Esophagus squamous epithelium (tissue), 5 donors: ENCODE measurements at places on chromosomes 4 and X. TPM values are rescaled to one million over a fixed set of nuclear protein-coding genes. Genes with fewer than 3 reads are reported as not detected.

PTCHD1 gene
- total RNA-seq = 0.29 TPM

ADGRG4 gene
- total RNA-seq = 0.19 TPM

SMIM9 gene
- not detected for total RNA-seq

CXCL1 gene
- 16.7 TPM for total RNA-seq

DNA sequence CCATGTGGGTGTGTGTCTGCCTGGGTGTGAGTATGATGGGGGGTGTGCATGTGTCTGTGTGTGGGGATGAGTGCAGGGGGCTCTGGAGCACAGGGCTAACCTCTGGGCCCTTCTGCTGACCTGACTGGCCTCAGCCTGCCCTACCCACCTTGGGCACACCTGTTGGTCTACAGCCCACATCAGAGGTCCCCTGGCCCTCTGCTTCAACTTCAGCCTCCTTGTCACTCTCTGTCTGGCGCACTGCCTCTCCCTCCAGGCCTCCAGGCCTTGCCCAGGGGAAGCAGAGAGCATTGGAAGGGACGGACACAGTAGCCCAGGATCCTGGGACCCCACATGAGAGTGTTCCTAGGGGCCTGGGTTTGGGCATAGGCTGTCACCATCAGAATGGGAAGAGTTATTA, 115.4 kb downstream of the EFNB1 start:
- DNase-seq = no peak
- no peaks in the 10 kb centered on the region for H3K36me3 ChIP-seq
- H3K4me3 ChIP-seq = no peak overlapping the region
- H3K4me1 ChIP-seq = no peaks in the 10 kb centered on the region

GRCh38 chr4:73662709-73663546, 42.7 kb upstream of the RASSF6 start:
- no peak overlapping the region for H3K4me3 ChIP-seq
- no peak for DNase-seq
- no peaks in the 10 kb centered on the region for H3K27me3 ChIP-seq

- no peaks in the 10 kb centered on the region for H3K36me3 ChIP-seq
- H3K27ac ChIP-seq = peak within 1 kb of the TSS; percentile 97
- H3K4me3 ChIP-seq = peak within 1 kb of the TSS; percentile 86
- peak; percentile 45 for DNase-seq
Observed at GRCh38 chr4:139556071-139556723, at the start of gene SETD7. TSS of gene SETD7 (minus strand) at chr4:139556219. CDS start at chr4:139556137, 82 bp downstream.

DNA sequence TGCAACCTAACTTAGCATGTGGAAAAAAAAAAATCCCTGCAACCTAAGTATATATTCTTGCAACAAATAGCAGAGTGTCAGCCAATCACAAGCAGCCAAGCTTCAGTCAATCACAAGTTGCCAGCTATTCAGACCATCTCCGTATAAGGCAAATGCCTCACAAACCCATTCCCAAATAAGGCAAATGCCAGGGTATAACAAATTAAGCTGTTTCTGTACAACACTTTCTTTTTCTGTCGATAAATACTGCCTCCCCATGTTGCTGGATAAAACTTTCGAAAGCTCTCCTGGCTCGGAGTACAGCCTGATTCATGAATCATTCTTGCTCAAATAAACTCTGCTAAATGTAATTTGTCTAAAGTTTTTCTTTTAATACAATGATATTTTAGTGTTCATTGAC, 460.7 kb upstream of the SMIM31 start:
- no peak overlapping the region for H3K27ac ChIP-seq
- H3K4me3 ChIP-seq = no peak overlapping the region
- H3K4me1 ChIP-seq = no peaks in the 10 kb centered on the region
- no peaks in the 10 kb centered on the region for H3K27me3 ChIP-seq

DNA sequence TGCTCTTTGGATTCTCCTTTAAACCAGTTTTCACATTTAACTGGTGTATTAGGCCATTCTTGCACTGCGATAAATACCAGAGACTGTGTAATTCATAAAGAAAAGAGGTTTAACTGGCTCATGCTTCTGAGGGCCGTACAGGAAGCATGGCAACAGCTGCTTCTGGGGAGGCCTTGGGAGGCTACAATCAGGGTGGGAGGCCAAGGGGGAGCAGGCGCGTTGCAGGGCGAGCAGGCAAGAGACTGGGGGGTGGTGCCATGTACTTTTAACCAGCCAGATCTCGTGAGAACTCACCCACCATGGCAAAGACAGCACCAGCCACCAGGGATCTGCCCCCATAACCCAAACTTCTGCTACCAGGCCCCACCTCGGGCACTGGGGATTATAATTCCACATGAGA, 38.1 kb downstream of the RNF212 start:
- no peak overlapping the region for H3K27ac ChIP-seq
- H3K27me3 ChIP-seq = no peaks in the 10 kb centered on the region
- no peak overlapping the region for H3K4me3 ChIP-seq
- no peak for DNase-seq

DNA sequence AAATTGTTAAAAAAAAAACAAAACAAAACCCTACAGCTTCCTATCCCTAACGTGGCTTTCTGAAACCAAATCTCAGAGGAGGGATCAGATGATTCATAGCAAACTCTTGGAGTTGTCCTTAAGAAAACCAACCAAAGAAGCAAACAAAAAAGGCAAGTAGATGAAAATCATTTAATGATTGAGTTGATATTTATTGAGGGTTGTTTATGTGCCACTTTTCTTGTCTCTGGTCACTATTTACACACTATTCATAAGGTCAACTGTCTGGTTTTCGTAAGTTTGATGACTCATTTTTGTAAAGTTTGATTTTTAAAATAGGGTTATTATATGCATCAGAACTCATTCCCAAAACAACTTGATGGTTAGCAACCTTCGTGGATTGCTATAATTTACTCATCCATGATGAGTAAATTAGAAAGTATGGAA, 133.4 kb downstream of the UNC5C start:
- H3K4me3 ChIP-seq = no peak overlapping the region
- no peak for DNase-seq
- no peaks in the 10 kb centered on the region for H3K36me3 ChIP-seq
- no peak overlapping the region for H3K27ac ChIP-seq
- no peaks in the 10 kb centered on the region for H3K4me1 ChIP-seq

- peaks cover 4% of the 10 kb centered on the region for H3K4me1 ChIP-seq
- H3K4me3 ChIP-seq = no peak overlapping the region
- no peaks in the 10 kb centered on the region for H3K27me3 ChIP-seq
Observed at GRCh38 chrX:119682019-119682989, 10.7 kb downstream of the SEPTIN6 start.

- H3K27ac ChIP-seq = no peak overlapping the region
- DNase-seq = no peak
- H3K27me3 ChIP-seq = no peaks in the 10 kb centered on the region
- no peaks in the 10 kb centered on the region for H3K4me1 ChIP-seq
Observed at GRCh38 chrX:119635179-119635578, 29.0 kb upstream of the NKRF start.

DNA sequence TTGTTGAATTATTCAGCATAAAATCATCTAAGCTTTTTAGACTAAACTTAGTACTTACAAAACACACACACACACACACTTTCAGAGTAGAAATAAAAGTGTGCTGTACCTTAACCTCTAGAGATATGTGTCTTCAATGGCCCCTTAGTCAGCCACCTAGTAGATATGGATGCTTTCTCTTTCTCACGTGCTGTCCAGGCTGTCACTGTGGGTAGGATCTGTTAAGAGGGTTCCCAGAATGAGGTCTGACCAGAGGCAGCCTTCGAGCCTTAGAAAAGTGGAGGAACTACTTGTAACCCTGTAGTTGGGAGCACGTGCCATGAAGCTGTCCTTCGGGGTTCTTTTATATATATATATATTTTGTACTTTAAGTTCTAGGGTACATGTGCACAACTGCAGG, 117.9 kb downstream of the COL4A5 start:
- no peak for DNase-seq
- H3K4me3 ChIP-seq = no peak overlapping the region
- no peaks in the 10 kb centered on the region for H3K4me1 ChIP-seq
- no peak overlapping the region for H3K27ac ChIP-seq
- H3K27me3 ChIP-seq = no peaks in the 10 kb centered on the region
- H3K36me3 ChIP-seq = no peaks in the 10 kb centered on the region
